ENCODE measurements at places on chromosomes 7 and 10.

DNA sequence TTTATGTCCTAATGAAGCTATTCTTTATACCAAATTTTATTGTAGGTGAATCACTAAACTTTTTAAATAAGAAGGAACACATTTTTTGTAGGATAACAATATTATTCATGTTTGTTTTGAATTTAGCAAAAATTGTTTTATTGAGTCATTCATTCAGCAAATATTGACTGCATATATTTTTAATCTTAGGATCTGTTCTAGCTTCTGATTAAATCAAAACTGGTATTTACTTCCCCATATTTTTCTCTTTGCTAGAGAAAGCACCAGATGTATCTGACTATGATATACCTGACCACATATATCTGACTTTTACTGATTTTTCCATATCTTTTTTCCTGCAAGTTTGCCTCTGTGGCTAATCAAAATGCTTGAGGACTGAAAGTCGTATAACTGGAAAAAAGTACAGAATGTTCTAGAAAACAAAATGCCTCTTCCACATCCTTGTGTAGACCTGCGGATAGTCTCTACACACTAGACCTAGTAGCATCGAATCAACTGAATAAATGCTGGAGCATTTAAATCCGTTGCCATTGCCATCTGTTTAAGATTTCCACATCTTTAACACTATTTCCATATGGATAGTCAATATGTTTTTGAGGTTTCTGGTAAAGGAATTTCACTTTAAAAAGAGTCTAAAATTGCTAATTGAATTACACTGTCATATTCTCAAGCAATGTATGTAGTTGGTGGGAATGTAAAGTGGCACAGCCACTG is 594.7 kb downstream of the KCNMA1 start:
- DNase-seq, result no peak

DNA sequence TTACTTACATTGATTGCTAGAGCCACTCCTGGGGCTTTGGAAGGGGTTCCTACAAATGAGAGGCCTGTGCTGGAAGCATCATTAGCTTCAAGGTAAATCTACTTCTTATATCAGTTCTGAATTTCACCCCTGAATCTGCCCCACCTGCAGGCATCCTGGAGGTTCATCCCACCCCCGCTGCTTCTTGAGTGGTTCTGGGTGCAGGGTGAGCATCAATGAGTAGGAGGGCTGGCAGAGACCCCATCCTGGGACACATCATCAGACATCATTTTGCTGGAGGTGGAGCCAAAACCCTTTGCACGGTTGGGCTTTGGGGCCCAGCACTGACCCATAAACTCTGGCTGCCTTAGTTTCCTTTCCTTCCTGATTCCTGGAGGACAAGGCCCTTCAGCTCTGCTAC is 143.7 kb downstream of the PTPN20 start:
- DNase-seq, result no peak

DNA sequence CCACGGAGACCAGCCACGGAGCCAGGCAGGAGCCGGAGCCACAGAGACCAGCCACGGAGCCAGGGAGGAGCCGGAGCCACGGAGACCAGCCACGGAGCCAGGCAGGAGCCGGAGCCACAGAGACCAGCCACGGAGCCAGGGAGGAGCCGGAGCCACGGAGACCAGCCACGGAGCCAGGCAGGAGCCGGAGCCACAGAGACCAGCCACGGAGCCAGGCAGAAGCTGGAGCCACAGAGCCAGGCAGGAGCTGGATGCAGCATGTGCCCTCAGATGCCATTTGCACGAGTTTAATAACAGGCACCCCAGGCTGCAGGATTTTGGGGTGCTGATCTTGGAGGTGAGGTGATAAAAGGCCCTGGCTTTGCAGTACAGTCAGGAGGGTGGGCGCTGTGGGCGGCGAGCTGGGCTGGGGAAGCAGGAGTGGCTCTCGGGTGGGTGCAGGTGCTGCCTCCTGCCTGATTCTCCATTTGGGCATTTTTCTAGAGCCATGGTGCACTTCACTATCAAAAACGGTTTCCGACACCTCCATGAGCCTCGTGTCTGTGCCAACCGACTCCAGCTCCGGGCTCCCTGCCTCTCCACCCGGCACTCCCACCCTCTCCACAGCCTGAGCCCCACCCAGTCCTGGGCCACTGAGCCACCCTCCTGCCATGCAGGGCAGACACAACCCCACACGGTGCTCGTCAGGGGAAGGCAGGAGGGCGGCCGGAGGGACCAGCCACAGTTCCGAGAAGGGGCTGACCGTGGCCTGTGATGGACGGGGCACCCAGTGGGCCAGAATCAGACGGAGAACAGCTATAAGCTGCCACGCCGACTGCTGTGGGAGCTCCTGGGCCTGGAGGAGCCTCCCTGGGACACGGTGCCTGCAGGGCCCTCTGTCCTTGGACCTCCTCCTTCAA is 40.8 kb upstream of the NKX6-2 start:
- DNase-seq, result no peak

- DNase-seq, result no peak
Observed at GRCh38 chr7:66864294-66864693, 56.7 kb upstream of the TMEM248 start.

DNA sequence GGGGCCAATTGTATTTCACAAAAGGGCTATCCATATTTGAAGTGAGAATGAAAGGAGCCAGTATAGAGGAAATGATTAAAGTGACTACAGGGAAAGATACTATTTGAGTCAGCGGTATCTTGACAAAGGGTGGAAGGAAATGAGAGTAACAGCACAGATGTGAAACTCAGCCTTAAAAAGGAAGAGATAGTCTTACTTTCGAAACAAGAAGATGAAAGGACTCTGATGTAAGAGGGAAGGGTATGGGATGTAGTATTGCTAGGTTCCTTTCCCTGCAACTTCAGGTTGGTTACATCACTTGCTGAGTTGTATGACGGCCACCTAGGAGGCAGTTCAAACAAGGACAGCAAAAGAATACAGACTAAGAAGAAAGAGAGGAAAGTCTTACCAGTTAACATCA is 13.7 kb downstream of the CISD1 start:
- DNase-seq, result no peak
